ENCODE measurements at places on chromosomes 12 and 14. TPM values are rescaled to one million over a fixed set of nuclear protein-coding genes. Genes with fewer than 3 reads are reported as not detected.

Gene ERP27
- polyA plus RNA-seq: 0.60 TPM

- DNase-seq: no peak
Measured at GRCh38 chr12:99043319-99043914, 398.3 kb downstream of the APAF1 start.

DNA sequence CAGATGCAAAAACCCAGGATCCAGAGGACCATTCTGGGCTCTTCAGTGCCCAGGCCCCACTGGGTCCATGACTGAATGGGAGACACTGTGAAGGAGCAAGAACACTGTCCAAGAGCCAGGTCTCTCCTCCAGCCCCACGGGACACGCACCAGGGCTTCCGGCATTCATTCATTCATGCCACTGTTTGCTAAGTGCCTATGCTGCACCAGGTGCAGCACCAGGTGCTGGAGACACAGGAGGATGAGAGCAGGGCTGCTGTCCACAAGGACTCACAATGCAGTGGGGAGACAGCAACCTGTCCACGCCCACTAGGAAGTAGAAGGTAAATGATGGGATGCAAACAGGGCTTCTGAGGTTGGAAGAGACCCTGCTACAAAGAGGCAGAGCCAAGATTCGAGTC, 20.4 kb downstream of the CLMN start:
- DNase-seq: no peak

DNA sequence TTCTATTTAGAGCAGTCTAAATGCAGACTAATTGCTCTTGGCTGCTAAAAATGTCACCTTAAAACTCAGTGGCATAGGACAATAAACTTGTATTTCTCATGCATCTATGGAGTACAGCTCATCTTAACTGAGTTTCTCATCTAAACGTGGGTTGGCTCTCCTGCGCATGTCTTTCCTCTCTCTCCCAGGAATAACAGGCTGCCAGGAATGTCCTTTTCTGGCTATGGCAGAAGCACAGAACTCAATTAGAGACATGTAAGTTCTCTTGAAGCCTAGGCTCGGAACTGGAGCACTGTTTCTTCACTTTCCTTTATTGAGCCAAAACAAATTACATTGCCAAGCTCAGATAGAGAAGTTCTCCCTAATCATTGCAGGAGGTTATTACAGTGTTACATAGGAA, 722.3 kb upstream of the FLRT2 start:
- no peak for DNase-seq

Gene AKAP5
- 4.4 TPM for polyA plus RNA-seq

GRCh38 chr12:87233671-87234070, 795.5 kb downstream of the C12orf50 start:
- no peak for DNase-seq

Gene GPHN
- polyA plus RNA-seq: 17.3 TPM

DNA sequence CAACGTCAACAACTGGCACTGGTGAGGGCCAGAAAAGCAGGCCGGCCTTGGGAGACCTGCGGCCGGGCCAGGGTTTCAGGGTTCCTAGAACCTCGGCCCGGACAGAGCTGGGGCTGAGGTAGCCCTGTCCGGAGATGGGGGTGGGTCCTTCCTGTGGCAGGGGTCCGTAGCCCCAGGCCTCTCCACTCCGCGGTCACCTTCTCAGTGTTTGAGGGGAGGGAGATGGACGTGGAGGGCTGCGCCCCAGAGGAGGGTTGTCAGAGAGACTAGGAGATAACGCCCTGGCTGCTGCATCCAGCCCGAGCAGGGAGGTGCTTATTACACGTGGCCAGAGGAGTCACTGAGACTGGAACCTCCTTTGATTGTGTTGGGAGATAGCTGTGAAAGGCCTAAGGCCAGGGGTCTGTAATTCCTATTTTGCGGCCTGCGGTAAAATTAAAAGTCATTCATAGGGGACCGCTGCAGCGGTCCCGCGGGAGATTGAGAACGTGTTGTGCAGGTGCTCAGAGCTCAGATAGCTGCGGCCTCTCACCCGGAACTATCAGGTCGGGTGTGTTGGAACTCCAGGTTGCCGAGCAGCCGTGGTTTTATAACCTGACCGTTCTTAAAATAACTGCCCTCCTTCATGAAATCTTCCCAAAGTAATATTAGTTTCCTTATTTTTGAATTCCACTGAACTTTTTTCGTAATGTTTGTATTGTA, 507 bp downstream of the AHSA1 start:
- DNase-seq: no peak

GRCh38 chr14:99383472-99384449, 96.9 kb downstream of the SETD3 start:
- no peak for DNase-seq

DNA sequence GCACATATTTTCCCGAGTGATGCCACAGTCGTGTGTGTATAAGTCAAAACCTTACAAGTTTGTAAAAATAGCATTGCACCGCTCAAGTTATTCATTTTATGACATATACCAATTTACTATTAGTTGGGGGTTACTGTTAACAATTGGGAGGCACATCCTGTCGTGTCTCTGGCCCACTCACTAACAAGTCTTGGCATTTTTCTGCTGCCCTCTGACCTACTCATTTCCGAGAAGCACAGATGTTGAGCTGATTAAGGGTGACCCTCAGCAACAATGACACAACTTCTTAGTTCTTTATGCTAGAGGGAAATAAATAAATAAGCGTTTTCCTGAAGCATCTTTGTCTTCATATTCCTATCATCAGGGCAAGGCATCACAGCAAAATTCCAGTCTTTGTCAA, 6.8 kb upstream of the ATG14 start:
- no peak for DNase-seq

Gene CRIP1
- polyA plus RNA-seq: 199 TPM

DNA sequence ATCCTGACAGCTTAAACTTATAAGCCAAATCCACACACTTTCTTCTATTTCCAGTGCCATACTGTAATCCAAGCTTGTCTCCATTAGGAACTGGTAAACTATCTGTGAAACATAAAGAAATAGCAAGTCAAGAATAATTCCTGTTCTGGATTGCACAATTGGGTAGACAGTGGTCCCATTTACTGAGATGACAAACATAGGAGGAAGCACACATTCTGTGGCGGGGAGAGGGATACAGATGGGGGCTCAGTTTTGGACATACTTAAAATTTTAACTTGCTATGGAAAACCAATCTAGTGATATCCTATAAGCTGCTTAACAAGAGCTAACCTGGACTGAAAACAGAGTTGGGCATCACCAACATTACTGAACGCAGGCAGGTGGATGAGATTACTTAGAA, 16.3 kb downstream of the MAP4K5 start:
- no peak for DNase-seq

- DNase-seq: peak; percentile 32
Measured at GRCh38 chr12:117097159-117097558, 2.1 kb downstream of the TESC start.

Gene SLC38A1
- 8.4 TPM for polyA plus RNA-seq

- no peak for DNase-seq
Measured at GRCh38 chr12:79275631-79276030, 411.1 kb downstream of the SYT1 start.

DNA sequence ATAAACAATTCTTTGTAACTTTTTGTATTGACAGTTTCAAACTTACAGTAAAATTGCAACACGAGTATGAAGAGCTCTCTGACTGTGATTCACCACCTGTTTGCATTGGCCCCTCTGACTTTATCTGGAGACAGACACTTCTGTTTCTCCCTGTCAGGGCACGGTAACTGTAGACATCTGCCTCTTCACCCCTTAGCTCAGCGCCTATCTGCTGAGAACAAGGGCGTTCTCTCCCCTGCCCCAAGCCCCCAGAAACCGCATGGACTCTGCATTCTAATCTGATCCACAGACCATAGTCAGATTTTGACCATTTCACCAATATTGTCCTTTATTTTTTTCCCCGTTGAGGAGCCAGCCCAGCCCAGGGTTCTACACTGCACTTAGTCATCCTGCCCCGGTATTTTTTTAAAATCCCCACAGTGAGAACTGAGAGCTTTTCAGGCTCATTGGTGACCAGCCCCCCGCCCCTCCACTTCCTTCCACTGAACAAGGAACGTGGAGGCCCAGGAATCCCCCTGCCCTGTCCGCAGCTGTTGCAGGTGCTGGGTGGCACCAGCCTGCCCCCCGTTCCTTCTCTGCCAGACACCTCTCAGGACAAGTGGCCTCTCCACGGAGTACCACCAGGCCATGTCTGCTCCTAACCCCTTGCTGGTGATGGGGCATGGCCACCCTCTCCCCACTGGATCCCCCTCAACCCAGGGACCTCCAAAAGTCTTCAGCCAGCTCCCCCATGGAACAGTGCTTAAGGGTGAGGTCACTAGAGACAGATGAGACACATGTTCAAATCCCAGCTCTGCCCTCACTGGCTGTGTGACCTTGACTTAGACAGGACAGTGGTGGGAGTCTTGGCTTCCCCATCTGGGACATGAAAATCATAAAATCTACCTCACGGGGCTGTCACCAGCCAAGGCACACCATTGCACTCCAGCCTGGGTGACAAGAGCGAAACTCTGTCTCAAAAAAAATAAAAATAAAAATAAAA, 11.2 kb downstream of the RHOF start:
- DNase-seq: no peak

GRCh38 chr14:34199585-34199984, 248.7 kb upstream of the EGLN3 start:
- no peak for DNase-seq

Gene AKAP3
- polyA plus RNA-seq: 1.3 TPM

DNA sequence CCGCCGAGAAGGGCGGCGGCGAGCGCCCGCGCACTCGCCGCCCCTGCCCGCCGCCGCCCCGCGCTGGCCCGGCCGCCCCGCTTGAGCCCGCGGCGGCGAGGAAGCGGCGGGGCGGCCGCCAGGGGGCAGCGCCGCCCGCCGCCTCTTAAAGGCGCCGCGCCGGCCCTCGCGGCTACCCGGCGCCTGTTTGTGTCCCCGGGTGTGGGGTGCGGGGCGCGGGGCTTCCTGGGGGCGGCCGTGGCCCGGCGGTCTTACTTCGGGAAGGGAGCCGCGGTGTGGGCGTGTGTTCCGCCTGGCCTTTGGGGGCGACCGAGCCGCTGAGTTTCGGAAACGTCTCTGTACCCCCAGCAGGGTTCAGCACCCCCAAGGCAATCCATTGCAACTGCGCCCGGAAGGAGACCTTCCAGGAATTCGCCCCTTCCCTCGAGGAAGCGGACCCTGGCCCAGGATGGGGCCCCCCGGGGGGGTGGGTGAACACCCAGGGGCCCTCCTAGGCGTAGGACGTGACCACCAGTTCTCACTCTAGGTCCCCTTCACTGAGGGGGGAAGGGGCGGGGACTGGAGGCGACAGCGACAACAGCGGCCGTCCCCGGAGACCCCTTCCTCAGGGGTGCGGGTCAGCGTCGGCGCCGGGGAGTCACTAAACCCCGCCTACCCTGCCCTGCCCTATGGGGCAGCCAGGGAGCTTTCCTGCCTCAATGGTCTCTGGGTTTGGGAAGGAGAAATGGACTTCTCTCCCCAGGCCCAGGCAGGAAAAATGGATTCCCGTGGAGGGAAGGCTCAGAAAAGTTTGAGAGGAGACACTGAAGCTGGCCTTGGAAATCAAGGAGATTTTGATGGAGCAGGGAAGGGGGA, at the start of gene ITPK1:
Gene ITPK1 (minus strand): TSS at position 105 of the 855 bp plus-strand sequence. CDS start 762 bp downstream, outside the sequence.
- peak; percentile 80 for DNase-seq

- DNase-seq: no peak
Measured at GRCh38 chr14:50417853-50418252, 21.2 kb upstream of the CDKL1 start.

DNA sequence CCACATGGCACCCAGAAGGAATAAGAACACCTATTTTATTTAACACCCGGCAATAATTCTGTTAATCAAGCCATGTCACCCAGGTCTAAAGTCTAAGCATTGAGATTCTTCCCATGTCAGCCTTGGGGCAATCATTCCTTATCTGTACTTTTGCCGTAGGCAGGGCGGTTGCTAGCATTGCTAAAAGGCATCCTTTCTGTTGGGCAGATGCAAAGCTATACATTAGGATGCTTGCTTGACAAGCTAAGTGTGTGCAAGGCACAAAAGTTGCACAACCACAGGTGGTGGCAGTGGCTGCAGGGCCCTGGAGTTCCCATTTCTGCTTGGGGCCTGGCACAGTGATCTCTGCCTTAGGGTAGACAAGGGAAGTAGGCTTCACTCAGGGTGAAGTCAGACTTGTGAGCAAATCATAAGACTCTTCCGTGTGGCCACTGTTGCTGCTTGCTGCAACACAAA, 12.5 kb upstream of the GALNT6 start:
- no peak for DNase-seq
